ENCODE measurements at places on chromosomes 13 and 19.

GRCh38 chr19:19464339-19465098 is 50.8 kb downstream of the TSSK6 start:
- peak; percentile 69 for DNase-seq

DNA sequence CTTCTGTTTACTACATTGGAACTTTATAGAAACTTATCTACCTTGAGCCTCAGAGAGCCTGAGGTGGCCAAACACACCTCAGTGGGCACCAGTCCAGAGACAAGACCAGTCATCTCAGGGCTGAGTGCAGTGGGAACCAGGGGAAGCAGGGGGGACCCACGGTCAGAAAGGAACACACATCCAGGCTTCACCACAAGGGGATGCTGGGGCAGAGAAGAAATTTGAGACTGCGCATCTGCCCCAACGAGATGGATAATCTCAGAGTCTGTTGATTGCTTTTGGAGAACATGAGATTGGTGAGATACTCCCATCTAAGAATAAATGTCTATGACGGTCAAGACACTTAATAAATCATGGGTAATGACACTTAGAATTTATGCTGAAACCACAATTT is 98.7 kb downstream of the DOCK9 start:
- no peak for DNase-seq

DNA sequence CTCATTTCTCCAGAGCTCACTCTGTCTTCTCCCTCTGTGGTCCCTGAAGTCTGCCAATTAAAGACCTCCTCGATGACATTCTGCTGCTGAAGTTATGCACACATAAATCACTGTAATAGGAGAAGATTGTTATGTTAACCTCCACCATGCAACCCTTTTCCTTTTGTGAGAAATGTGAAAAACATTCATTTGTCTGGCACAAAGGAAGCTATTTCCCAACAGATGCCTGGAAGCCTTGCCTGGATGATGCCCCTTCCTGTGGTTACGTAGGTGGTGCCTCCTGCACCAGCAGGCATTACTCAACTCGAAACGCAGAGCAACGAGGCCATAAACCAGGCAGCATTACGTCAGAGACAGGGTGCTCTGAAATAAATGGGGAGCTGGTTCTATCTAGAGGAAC is 327.4 kb upstream of the ZNF507 start:
- DNase-seq = peak; percentile 54

- DNase-seq = no peak
Measured at GRCh38 chr19:47758443-47758804, 13.1 kb downstream of the NOP53 start.

DNA sequence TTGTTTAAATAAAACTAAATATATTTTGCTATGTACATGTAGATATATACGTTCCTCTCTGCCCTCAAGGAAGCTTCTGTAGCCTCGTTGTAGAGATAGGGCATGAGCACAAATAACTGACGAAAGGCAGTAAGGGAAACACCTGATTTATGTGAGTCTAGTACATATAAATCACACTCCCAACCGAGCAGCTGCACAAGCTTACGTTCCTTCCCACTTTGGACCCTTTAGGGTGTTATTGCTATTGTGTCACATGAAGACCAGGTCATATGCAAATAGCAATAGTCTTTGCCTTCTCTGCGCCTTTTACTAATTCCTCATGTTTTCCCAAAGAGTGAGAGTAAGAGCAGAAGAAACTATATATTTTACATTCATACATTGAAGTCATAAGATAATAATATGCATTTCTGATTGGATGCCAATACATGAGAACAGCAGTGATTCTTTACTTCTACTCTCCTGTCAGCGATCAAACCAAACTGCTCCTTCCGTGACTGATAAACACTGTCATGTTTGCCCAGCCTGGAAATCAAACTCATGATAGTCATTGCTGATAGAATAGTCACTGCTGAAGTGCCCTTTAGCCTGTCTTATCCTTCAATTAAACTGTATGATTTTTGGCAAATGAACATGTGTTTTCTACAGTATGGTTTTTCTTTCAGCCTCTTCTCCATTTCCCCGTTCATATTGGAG is 127.2 kb upstream of the MAB21L1 start:
- no peak for DNase-seq

DNA sequence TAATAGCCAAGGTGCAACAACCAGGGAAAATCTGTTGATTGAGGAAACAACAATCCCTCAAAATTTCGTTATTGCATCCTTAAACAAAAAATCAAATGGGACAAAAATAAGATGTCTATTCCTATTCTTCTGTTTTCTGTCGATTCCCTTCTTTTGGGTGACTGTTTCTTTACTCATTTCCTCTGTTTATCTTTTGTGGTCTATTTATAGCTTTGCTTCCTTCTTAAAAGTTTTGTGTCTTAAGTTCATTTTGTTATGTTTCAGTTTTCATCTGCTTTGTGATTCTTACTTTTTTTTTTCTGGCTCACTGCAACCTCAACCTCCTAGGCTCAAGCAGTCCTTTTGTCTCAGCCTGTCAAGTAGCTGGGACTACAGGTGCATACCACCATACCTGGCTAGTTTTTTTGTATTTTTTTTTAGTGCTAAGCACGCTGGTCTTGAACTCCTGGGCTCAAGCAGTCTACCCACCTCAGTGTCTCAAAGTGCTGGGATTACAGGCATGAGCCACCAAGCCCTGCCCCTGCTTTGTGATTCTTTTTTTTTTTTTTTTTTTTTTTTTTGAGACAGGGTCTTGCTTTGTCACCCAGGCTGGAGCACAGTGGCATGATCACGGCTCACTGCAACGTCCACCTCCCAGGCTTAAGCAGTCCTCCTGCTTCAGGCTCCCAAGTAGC is 10.4 kb downstream of the ZNF146 start:
- DNase-seq = no peak

GRCh38 chr13:99911965-99912566 is 59.5 kb downstream of the ZIC5 start:
- DNase-seq = no peak

- no peak for DNase-seq
Measured at GRCh38 chr13:43363156-43363953, 340.0 kb downstream of the DNAJC15 start.

DNA sequence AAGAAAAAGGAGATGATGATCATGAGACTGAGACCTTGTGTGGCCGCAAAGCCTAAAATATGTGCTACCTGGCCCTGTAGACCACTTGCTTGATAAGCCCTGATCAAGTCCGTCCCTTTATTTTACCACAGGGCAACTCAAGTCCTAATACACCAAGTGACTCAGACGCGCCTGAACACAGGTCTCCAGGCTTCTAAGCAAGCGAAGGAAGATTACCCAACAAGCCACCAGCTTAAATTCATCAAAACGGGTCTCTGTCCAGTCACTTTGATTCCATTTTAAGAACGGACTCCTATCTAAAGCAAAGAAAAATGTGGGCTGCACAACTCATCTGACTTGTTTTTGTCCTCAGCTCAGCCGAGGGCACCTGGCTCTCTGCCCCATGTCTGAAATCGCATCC is 26.8 kb downstream of the SLC7A1 start:
- DNase-seq = no peak

DNA sequence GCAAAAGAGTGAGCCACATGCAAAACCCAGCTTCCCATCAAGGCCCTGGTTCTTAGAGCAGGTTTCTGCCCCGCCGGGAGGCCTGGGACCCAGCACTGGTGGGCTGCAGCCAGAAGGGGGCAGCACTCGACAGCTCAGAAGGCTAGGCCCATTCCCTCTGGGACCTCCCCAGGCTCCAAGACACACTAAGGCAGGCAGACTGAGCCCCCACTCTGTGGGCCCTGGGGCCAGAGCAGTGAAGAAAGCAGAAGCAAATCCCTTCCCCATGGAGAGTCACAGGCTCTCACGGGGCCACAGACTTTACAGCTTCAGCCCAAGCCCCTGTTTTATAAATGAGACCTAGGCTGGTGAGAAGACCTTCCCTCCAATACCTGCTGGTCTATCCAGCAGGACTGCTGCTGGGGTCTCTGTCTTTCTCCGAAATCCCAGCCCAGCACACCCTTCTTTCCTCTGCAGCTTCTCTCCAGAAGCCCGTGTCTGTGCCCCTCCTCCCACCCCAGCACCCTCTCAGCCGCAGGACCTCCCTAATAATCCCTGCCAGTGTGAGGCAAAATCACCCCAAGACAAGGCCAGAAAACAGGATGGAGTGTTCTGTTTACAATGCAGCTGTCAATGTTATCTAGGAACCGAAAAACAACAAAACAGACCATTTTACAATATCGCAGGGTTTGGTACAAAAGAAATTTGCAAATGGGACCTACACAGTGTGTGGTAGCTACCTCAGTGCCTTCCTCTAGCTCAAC is 109.3 kb downstream of the ABCC4 start:
- DNase-seq = no peak

DNA sequence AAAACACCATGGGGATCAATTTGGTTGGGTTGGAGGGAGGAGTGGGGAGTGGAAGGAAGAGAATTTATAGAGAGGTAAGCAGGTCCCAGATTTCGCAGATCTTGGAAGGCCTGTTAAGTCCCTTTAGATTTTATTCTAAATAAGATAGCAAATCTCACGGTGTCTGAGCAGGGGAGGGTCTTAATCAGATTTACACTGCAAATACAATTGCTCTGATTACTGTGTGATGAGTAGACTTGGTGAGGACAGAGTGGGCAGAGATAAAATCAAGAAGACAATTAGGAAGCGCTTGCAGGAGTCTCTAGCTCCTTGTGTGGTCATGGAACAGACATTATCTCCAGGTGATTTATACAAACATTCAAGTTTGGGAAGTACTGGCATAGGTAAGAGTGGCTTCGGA is 126.0 kb downstream of the GPC6 start:
- DNase-seq = no peak

Data from retinal pigment epithelial cell (primary cell).